ENCODE measurements at places on chromosomes 2 and 18. TPM values are rescaled to one million over a fixed set of nuclear protein-coding genes. Genes with fewer than 3 reads are reported as not detected.
A peak's percentile ranks its signal among the peaks of the same experiment; 100 is the strongest.

DNA sequence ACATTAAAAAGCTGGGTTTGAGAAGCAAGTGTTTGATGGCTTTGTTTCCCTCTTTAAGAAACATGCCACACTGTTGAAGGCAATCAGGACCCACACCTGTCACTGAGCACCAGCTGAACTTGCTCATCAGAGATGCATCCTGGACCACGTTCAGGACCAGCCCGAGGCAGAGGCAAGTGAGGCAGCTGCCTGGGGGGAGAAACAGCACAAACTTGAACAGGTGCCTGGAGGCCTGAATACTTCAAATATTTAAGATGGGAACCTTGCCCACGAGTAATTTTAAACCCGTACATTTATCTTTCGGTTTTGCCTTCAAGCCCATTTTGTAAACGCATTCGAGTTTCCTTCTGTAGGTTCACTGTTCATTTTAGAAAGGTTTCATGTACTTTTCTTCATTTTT is 421.3 kb downstream of the NYAP2 start:
- DNase-seq: no peak

- DNase-seq: no peak
Measured at GRCh38 chr2:217484046-217484445, 518.7 kb downstream of the TNS1 start.

DNA sequence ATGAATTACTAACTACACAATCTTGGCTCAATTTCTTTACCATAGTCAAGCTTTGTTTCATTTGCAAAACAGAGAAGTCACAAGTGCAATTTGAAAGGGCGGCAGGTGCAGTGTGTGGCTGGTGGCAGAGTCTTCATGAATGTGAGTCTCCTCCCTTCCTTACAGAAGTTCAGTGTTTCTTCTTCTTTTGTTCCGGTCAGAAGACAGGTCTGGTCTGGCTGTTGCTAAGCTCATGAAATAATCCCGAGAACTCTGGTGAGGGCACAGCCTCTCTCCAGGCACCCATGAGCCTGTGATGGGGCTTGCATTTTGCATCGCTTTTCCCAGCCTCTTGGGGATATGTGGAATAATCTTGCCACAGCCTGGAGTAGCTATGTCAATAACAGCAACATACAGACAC is 824.8 kb upstream of the SALL3 start:
- DNase-seq: no peak

DNA sequence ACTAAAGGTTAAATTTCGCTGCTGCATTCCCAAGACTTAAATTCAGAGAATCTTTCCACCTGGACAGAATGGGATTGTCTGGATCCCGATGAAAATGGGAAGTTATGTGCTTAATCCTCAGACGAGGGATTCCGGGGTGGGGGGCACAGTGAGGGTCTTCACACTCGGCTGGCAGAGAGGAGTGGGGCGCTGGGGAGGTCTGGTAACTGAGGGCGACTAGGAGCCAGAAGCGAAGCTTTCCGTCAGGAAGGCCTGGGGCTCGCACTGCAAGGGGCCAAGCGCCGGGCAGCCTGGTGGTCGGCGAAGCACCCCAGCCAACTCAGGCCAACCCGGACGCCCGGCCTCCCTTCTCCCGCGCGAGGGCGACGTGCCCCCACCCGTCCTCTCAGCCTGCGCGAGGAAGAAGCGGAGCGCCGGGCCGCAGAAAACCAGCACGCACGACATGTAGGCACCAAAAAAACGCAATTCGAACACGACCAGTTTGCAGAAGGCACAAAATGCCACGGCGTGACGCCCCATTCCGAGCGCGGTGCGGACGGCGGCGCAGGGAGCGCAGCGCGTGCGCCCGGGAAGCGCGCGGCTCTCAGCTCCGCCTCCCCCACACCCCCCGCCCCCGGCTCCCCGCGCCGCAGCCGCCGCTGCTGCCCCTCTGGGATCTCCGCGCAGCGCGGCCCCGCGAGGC is 188.1 kb downstream of the ZEB2 start:
- no peak for DNase-seq

GRCh38 chr2:241179899-241180298 is 8.6 kb upstream of the ANO7 start:
- no peak for DNase-seq

DNA sequence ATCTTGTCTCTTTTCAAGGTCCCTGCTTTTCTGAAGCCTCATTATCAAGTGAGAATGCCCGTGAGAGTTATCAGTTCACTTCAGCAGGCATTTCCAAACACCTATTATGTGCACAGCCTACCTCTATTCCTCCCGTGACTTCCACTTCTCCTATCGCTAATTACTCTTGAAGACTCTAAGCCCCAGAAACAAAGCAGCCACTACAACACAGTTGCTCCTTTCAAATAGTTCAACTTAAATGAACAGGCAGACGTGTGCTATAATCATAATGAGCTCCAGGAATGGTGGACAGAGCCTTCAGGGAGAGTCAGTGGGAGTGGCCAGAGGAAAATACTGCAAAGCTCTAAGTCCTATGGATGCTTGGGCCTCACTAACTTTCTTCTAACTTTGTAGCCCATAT is 159.0 kb downstream of the RDH14 start:
- no peak for DNase-seq

DNA sequence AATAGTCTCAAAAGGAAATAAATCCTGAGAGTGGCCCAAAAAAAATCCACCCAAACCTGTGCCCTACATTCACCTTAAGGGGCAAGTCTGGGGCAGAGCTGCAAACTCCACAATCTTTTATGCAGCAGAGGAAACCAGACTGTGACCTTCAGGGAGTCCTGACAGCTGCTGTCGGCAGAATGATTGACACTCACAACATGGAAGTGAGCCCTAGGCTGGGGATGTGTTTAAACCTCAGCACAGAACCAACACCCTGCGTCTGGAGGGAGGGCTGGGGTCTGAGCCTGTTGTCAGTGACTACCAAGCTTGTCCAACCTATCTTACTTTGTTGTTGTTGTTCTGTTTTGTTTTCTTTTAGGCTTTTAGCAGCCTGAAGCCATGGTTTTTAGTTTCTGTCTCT is 39.6 kb downstream of the CRACDL start:
- no peak for DNase-seq

GRCh38 chr18:6638447-6638846 is 91.1 kb upstream of the ARHGAP28 start:
- DNase-seq: no peak

GRCh38 chr2:71451705-71452104 is 1.7 kb upstream of the DYSF start:
- DNase-seq: no peak

- DNase-seq: no peak
Measured at GRCh38 chr18:47750889-47751423, 179.5 kb downstream of the SMAD2 start.

DNA sequence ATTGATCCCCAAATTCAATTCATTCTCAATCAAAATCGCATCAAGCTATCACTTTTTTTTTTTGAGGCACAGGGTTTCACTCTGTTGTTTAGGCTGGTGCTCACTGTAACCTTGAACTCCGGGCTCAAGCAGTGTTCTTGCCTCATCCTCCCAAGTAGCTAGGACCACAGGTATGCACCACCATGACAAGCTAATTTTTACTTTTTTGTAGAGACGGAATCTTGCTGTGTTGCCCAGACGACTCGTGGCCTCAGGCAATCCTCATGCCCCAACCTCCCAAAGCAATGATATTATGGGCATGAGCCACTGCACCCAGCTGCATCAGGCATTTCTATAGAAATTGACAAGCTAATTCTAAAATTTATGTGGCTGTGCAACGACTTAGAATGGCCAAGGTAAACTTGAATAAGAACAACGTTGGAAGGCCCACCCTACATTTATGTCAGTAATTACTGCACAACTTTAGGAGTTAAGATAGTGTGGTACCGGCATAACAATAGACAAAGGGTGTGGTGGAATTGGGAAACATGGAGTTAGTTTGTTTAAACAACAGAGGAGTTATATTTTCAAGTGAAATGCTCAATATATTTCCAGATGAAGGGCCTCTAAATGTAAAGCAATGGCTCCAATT is 78.2 kb downstream of the NPAS2 start:
- no peak for DNase-seq

DNA sequence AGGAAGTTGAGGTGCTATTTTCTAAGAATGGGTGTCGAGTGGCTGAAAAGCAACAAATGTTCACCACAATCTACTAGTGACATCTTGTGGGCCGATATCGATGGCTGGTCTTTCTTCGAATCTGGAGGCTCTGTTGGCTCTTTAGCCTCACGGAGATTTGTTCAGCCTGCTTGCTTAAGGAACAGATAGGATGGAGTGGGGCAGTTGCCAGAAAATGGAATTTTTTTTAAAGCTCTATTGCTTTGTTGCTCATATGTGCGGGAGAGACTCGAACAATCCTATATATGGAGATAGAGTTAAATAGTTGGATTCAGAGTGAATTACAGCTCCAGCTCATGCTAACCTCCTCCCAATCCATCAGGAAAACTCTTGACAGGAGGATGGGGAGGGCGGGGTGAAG is 70.9 kb upstream of the LYPD6B start:
- DNase-seq: no peak

DNA sequence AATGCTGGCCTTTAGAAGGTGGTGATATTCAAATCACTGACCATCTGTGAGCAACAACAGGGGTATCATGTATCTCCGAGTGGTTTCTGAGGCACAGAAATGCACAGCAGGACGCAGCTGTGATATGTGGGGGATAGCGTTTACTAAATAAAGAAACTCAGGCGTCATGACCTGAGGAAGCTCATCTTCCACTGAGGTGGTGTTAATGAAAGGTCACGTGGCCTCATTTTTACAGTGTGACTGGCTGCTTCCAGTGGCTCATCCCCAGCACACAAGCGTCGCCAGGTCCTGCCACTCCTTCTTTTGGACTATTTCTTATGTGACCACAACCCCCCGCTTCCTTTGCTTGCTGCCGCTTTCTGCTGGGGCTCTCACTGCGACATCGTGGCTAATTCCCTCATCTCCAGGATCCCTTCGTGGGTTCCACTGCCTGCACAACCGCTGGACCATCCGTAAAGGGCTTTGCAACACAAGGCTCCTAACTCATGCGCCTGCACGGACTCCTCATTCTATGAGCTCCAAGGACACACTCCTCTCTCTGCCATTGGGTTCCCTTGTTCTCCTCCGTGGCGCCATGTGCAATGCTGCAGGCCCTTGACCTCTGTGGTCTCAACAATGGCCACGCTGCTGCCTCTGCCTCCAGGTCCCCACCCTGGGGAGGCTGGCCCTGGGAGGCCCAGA is 109.3 kb downstream of the MBP start:
- no peak for DNase-seq

GRCh38 chr2:177264209-177264692 is 276 bp downstream of the NFE2L2 start:
- no peak for DNase-seq

DNA sequence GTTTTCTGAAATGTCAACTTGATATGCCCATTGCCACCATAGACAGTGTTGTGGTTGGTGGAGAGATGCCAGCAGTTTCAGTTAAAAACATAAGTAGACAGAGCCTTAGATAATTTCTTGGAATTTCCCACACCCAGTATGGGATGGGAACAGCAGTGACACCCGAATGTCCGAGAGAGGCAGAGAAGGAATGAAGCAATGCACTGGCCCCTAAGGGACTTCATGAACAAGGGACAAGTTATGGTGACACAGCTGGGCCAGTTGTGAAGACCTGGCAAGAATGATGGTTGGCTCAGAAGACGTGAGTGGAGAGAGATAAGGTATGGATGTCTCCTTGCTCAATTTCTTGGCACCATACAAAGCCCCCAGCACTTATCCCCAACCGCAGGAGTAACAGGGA is 165.2 kb upstream of the APCDD1 start:
- no peak for DNase-seq

DNA sequence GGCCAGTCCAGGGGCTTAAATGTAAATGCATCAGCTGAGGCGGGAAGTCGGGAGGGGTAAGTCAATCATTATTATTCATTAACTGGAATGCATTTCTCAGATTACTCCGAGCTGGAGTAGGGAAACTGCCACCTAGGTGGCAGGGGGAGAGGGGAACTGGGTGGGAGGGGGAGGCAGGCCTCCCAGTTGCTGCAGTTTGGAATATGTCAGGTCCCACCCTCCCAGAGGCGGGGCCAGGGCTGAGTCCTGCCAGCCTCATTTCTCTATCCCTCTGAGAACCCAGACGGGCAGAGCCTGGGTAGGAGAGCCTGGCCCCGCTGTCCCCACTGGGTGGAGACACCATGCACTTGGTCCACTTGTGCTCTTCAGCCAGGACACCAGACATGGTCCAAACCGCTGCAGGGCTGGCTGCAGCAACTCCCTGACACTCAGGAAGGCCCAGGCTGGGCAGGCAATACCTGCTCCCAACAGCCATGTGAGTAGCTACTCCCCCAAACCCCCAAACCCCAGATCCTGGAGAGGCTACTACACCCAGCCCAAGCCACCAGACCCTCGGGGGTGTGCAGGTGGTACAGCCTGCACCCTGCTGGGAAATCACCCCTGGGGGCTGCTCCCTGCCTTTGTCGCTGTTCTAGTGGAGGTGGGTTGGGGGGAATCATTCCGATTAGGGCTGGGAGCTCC is at the start of gene GPBAR1:
Gene GPBAR1 (plus strand): TSS at position 274 of the 681 bp plus-strand sequence. CDS start 1,710 bp downstream, outside the sequence.
- DNase-seq: no peak

GRCh38 chr18:58455314-58456188 is 173.3 kb downstream of the ALPK2 start:
- no peak for DNase-seq

- DNase-seq: no peak
Measured at GRCh38 chr2:231263118-231263831, 64.8 kb downstream of the ARMC9 start.

- DNase-seq: peak; percentile 92
Measured at GRCh38 chr2:219253753-219254589, at the start of gene TUBA4A. Gene TUBA4A, minus strand, starts transcription at chr2:219253918. Its CDS starts 60 bp downstream, at chr2:219253858.

DNA sequence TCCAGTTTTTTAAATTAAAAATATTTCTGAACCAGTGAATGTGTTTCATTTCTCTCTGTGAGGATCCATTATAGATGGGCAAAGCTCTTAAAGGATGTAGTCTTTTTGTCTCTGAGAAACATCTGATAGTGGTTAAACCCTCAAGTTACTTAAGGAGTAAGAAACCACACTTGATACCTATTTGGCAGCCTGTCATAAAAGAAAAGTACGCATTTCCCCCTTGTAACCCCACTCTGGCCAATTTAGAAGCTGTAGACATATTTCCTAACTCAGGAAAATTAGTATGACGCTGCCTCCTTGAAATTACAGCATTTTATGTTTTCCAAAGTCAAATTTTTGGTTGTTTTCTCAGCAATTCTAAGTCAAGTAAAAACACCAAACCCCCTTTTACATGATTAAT is 2.0 kb downstream of the STAT4 start:
- no peak for DNase-seq

- no peak for DNase-seq
Measured at GRCh38 chr2:186592137-186592875, 2.5 kb downstream of the ITGAV start.

DNA sequence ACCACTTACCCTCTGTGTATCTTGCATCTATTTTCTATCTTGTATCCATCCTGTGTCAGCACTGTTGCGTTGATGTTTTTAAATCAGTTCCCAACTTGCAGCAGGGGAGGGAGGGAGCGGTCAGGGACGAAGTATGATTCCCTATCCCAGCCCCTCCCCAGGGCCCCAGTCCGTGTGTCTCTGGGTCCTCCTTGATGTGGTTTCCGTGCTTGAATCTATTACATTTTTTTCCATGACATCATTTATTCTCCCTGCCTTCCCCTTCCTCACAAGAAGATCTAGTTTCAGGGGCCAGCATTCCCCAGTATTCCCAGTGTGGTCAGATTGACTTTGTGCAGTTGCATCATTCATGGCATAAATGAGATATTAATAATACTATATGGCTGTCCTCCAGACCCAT is 479.3 kb downstream of the PTPRM start:
- DNase-seq: no peak

GRCh38 chr2:241885291-241885945 is 15.9 kb downstream of the RTP5 start:
- no peak for DNase-seq

LRRTM4 gene
- total RNA-seq: not detected

KCNG3 gene
- total RNA-seq: not detected

OST4 gene
- 305 TPM for total RNA-seq

RTP5 gene
- total RNA-seq: 0.13 TPM

YPEL5 gene
- total RNA-seq: 52.9 TPM

IL36RN gene
- total RNA-seq: not detected

TFCP2L1 gene
- 0.28 TPM for total RNA-seq

All from activated CD4-positive, alpha-beta memory T cell treated with anti-CD3 and anti-CD28 coated beads, Interleukin-2, amount 10 ng/mL, durations not matched to agents 7 days and 5 days (primary cell).